Activated CD8-positive, alpha-beta T cell treated with anti-CD3 and anti-CD28 coated beads, Interleukin-2, amount 10 ng/mL, durations not matched to agents 7 days and 5 days (primary cell): ENCODE measurements at places on chromosomes 16 and 17. TPM values are rescaled to one million over a fixed set of nuclear protein-coding genes. Genes with fewer than 3 reads are reported as not detected.

GRCh38 chr17:65626451-65626850 lies 65.0 kb upstream of the AXIN2 start:
- DNase-seq, result no peak

GDE1 gene
- 25.9 TPM for total RNA-seq

DNA sequence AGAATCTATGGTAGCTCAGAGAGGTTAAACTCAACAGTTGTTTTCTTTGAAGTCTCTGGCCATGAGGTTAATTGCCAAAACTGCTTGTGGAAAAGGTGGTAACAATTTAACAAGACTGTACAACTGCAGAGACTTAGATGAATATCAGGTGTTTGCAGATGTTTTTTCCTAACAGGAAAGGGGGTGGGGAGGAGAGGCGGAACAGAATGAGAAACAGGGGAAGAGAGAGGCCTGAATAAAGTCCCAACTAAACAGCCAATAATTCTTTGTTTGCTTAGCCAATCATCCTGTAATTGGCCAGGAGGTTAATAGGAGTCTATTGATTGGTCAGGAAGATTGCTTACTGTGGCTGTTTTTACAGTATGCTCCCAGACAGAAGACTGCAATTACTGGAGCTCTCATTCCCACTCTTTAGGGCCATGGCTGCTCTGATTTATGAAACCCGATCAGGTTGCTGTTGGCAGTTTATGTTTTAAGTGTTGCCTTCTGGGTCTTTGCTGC lies 249.7 kb upstream of the TBX2 start:
- DNase-seq, result no peak

CPHXL2 gene
- not detected for total RNA-seq

DNA sequence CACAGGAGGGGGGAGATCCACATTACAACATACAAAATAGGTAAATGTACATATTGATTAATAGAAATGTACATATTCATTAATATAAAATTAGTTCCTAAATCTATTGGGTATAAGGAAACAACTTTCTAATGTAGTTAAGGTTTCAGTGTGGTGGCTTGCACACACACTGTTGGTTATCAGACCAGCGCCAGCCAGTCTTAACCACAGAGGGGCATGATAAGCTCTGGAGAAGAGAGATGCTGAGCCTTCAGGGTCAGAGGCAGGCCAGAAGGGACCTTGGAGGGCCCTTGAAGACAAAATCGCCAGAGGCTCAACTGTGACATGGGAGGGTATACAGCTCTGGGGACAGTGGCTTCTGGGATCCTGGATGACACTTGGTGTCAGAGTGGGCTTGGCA lies 10.9 kb upstream of the ZFP90 start:
- no peak for DNase-seq
